Hematopoietic multipotent progenitor cell treated with erythropoietin and hydrocortisone succinate and interleukin-3 and kit ligand, for 6 days (in vitro differentiated cells): ENCODE measurements at places on chromosomes 1 and 21.

GRCh38 chr1:18010945-18011344 lies 96.7 kb upstream of the IGSF21 start:
- DNase-seq, result peak; percentile 2

DNA sequence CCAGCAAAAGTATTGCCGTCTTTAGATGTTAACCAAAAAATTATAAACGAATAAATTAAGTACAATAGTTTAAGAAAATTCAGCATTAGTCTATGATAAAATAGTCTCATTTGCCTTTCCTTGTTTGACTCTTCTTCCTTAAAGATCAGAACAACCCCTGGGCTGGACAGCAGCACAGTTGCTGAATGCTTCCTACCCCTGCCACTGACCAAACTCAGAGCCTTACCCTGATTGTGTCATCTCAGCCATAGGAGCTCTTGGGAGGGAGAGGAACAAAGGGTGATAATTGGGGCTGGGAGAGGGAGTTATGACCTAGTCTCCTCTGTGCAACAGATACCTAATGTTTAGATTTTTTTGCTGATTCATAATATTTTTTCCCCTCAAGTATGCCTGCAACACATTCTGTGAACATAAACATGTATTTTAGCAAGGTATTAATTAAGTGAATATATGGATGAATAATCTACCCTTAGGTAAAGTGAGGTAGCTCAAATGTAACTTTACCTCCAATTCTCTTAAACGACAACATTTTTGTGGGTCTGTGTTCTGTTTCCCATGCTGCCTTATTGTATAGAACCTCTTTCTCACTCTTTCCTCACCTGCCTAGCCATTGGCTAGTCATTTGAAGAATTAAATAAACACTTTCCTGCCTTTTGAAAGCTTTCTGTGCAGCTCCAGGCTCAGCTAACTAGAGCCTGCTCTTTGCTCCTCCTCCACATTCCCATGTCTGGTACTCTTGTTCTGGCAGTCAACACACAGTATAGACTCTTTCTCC lies 46.1 kb downstream of the FGGY start:
- no peak for DNase-seq

DNA sequence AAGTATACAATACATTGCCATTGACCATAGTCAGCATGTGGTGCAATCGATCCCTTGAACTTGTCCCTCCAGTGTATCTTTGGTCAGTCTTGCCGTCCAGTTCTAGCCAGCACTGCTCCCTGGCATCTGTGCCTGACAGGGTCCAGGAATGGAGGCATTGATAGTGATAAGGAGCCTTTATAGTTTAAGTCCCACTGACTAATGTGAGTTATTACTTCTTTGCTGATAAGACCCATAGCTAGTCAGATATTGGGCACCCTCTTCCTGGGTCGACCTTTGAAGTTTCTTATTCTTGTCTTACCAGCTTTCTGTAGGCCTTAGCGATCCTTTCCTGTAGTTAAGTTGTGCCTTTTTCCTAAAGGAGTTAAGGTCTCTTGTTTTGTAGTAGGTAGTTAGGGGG lies 13.0 kb downstream of the UCK2 start:
- peak; percentile 51 for DNase-seq

DNA sequence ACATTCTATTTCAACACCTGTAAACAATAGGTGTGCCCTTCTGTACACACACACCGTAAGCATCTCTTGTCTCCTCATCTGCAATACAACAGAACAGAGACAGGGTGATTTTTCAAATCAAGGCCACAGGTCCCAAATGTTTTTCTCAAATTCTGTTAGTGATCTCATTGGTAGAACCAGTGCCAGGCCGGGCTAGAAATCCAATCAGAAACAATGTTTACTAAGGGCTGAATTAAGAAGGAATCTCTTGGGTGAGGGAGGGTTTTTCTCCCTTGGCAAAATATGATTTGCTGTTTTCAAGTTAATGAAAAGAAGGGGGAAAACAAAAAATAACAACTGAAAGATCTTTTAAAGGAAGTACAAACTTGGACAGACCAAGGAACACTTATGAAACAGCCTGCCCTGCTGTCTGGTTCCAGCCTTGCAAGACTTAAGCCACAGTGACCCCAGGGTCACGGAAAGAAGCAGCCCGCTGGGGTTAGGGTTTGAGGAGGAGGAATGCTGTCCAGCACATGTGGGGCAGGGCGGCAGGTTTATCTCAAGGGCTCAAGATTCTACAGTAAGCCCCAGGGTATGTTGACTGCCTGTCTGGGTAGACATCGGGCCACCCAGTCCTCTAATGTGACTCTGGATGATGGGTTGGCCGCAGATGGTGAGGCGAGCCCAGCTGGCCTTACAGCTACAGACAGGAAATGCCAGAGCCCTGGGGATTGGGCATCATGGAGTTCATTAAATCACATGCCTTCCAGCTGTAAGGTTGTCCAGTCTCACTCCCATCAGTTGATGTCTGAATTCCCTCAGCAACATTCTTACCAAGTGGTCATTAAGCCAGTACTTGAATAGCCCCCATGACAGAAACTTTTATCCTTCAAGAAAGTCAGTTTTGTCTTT lies 73.3 kb upstream of the SLC44A3 start:
- DNase-seq, result no peak

DNA sequence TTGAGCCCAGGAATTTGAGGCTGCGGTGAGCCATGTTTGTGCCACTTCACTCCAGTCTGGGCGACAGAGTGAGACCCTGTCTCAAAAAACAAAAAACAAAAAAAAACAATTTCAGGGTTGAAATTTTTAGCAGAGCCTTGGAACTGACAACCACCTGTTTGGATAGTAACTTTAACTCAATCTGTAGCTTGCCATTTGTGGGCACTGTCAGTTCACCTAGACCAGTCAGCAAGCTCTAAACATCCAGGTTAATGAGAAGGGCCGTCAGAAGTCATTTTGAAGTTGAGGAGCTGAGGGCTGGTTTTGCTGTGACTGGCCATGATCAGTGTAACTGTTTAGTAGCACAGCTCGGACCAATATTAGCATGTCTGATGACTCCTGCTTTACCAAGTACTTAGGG lies 8.4 kb downstream of the TRAPPC10 start:
- DNase-seq, result no peak

- no peak for DNase-seq
Observed at GRCh38 chr1:88399690-88400089, 284.4 kb upstream of the PKN2 start.

GRCh38 chr1:227268943-227269342 lies 49.3 kb downstream of the CDC42BPA start:
- no peak for DNase-seq

- peak; percentile 1 for DNase-seq
Observed at GRCh38 chr1:98660940-98661543, 479 bp upstream of the SNX7 start.

DNA sequence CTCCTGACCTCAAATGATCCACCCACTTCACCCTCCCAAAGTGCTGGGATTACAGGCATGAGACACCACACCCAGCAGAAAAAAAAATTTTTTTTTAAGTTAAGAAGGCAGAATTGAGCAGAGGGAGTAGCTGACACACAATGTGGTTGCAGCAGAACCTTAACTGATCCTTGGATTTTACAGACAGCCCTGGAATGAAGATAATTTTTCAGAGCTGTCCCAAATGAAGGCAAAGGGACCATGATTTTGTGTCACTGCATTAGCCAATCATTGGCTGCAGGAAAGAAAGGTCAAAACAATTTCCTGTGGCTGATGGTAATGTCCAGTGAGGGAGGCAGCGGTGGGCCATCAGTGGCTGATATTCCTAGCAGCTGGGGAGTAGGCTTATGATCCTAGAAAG lies 19.3 kb upstream of the AQP10 start:
- DNase-seq, result no peak

DNA sequence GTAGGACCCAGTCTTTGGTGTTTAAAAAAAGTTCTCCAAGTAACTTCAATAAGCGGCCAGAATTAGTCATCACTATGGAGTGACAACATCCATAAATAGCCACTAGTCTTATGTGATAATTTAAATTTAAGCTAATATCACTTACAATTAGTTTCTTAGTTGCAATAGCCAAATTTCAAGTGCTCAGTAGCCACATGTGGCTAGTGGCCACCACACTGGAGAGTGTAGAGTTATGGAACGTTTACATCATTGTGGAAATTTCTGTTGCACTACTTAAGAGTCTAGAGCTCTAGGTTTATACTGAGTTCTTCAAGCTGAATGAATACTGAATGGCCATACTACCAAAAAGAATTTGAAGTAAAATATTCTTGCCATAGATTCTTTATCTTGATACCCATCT lies 121.1 kb downstream of the RUNX1 start:
- DNase-seq, result no peak

DNA sequence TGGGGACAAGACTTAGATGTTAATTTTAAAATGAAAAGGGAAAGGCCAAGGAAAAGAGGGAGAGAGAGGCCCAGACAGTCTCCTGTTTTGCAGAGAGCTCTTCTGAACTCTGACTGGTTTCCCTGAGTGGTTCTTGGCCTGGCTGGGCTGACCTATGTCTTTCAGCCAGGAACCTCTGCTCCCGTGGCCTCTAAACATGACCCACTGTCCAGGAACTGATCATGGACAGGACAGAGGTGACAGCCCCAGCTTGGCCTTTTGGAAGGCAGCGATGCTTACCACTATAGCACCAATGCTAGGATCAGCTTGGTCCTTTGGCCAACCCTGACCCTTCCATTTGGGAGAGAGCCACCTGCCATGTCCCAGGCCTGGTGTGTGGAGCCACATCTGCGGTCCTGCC lies 55.2 kb downstream of the PRDM16 start:
- DNase-seq, result no peak

GRCh38 chr1:152497273-152497672 lies 13.3 kb upstream of the LCE5A start:
- DNase-seq, result peak; percentile 54

DNA sequence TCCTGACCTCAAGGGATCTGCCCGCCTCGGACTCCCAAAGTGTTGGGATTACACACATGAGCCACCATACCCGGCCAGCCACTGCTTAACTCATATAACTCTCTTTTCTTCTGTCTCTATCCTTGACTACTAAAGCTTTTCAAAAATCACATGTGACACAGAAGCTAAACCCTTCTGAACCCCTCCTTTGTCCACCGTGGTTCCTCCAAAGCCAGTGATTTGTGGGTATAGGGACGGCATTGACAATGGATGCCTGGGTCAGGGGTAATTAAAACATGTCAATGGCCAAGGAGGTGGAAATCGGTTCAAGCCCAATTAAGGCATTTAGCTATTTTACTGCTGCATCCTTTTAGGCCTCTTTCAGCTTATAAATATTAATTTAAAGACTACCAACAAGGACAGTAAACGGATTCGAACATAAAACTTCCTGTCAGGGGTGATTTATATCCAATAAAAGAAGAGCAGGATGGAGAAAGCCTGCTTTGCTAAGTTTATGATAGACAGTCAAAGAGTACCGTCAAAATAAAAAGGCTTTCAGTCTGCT lies 242.3 kb downstream of the GPATCH2 start:
- DNase-seq, result no peak

DNA sequence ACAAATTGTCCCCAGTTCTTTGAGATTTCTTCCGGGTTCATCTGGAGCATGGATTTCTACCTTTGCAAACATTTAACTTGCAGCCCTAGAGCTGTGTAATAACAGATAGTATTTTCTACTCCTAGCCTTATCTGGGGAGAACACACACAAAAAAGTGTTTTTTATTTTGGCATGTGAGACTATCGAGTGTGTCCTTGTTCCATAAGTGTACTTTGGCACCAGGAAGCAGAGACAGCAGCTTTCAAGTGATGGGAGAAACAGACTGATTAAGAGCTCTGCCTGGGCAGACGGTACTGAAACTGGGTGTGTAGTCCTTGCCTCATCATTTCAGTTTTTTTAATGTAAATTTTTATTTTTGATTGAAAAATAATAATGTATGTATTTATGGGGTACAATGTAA lies 297.4 kb downstream of the ST6GALNAC3 start:
- DNase-seq, result no peak

- peak; percentile 48 for DNase-seq
Observed at GRCh38 chr1:24643363-24644099, 429 bp downstream of the SRRM1 start.

GRCh38 chr1:155294520-155295182 lies 6.6 kb downstream of the PKLR start:
- no peak for DNase-seq
